Aorta (tissue), 5 donors: ENCODE measurements at places on chromosomes 7 and 10.

GRCh38 chr10:10903620-10904019, 114.1 kb upstream of the CELF2 start:
- DNase-seq: no peak

DNA sequence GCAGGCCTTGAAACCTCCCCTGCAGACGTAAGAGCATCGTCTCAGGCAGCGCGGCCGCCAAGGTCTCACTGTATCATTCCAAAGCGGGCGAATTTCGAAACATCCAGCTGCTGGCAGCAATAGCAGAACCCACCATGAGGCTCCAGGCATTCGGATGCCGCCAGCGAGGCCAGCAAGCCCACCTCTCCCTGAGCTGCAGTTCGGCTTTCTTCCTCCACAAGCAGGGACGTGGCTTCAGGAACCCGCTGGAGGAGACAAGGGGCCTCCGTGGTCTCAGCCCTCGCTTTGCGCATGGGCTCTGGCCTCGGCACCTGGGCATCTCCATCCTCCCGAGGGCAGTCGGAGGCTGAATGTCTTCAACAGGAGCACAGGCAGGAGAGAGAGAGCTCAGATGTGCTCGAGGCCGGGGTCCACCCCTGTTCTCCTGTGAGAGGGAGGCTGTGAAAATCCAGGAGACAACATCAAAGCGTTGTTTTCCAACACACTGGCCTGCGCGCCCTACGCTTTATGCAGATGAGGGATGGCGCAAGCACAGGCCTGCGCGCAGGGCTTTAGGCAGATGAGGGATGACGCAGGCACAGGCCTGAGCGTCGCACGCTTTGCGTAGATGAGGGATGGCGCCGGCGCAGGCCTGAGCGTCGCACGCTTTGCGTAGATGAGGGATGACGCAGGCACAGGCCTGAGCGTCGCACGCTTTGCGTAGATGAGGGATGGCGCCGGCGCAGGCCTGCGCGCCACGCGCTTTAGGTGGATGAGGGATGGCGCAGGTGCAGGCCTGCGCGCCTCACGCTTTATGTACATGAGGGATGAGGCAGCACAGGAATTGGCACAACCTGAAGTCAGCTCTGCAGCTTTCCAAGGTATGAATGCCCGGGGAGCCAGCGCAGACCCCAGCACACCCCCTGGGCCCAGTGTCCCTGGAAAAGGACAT, 103.2 kb downstream of the WDR37 start:
- no peak for DNase-seq

DNA sequence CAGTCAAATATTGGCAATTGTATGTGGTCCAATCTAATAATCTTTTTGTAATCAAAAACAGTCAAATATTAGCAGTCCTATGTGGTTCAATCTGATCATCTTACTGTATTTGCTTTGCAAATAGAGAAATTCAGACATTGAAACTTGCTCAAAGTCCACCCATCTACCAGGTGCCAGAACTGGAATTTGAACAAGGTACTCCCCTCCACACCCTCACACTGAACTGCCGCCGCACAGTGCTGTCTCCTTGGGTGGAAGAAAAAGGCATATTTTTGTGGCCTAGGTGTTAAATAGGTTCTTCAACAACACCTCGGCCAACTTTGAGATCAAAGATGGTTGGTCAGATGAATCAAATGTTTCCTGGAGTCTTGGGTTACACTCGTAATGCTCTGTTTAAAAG, 544.2 kb upstream of the GALNT17 start:
- DNase-seq: no peak

GRCh38 chr7:44193011-44193802, 4.0 kb upstream of the GCK start:
- DNase-seq: no peak

- DNase-seq: no peak
Observed at GRCh38 chr10:128398118-128398517, 271.9 kb upstream of the MKI67 start.

GRCh38 chr7:117051808-117052207, 98.5 kb downstream of the ST7 start:
- DNase-seq: no peak

- DNase-seq: no peak
Observed at GRCh38 chr10:99276848-99277486, 41.3 kb upstream of the HPSE2 start.

GRCh38 chr7:106382929-106383328, 98.1 kb upstream of the NAMPT start:
- DNase-seq: no peak

DNA sequence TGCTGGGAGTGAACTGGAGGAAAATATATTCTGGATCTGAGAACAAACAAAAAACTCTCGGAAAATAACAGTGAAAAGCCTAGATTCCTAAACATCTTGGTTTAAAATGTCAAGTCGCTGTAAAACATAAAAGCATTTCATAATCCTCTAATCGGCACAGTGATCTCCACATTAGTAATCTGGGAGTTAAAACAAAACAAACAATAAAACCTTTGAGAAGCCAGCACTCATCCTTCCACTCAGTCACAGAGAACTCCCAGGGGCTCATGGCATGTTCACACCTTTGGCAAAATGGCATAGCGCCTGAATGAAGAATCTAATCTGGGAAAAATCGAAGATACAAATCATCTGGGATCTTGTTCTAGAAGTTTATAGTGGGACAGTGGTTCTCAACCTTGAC, 24.1 kb upstream of the HPS1 start:
- DNase-seq: no peak

DNA sequence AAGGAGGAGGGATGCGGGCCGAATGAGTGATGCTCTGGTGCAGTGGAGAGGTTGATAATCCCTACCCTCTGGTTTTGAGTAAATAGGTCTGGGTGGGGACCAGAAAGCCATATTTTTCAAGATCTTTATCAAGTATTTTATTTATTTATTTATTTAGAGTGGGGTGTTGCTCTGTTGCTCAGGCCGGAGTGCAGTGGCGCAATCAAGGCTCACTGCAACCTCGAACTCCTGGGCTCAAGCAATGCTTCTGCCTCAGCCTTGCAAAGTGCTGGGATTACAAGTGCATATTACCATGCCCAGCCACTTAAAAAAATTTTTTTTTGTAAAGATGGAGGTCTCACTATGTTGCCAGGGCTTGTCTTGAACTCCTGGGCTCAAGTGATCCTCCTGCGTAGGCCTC, 21.6 kb downstream of the SVIL start:
- no peak for DNase-seq

DNA sequence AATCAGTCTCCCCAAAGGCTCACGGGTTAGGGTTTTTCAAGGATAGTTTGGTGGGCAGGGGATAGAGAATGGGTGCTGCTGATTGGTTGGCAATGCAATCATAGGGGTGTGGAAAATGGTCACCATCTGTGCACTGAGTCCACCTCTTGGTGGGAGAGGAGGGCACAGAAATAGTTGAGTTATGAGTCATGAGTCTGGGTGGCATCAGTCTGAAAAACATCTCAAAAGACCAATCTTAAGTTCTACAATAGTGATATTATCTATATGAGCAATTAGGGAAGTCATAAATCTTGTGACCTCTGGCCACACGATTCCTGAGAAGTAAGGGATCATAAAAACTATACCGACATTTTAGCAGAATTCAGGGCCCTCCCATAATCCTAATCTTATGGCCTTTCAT, 62.7 kb downstream of the LGI1 start:
- DNase-seq: no peak

GRCh38 chr10:46227571-46227935, 59.2 kb upstream of the ANTXRL start:
- no peak for DNase-seq

GRCh38 chr10:17506856-17507471, 52.6 kb upstream of the ST8SIA6 start:
- no peak for DNase-seq

- peak; percentile 91 for DNase-seq
Observed at GRCh38 chr10:6201516-6201975, 1.2 kb upstream of the PFKFB3 start.

GRCh38 chr10:24790599-24790998, 66.9 kb upstream of the ARHGAP21 start:
- DNase-seq: no peak

GRCh38 chr10:6916601-6917000, 336.5 kb upstream of the PRKCQ start:
- DNase-seq: no peak

- no peak for DNase-seq
Observed at GRCh38 chr10:36730316-36730715, 395.1 kb upstream of the ANKRD30A start.

DNA sequence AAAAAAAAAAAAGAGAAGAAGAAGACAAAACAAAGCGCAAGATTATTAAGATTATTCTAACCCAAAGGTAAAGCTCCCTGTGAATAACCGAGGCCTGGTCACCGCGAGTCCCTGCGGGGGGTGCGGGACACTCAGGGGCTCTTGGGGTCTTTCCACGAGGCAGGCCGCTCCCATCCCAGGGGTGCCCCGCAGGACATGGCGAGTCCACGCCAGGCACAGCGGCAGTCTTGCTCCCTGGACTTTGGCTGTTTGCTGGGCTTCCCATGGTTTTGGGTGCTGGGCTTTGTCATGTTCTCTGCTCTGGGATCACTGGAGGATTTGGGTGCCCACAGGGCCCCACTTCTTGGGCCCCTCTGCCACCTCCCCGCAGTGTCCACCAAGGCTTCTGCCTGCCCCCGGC, 137.4 kb upstream of the TCERG1L start:
- no peak for DNase-seq

DNA sequence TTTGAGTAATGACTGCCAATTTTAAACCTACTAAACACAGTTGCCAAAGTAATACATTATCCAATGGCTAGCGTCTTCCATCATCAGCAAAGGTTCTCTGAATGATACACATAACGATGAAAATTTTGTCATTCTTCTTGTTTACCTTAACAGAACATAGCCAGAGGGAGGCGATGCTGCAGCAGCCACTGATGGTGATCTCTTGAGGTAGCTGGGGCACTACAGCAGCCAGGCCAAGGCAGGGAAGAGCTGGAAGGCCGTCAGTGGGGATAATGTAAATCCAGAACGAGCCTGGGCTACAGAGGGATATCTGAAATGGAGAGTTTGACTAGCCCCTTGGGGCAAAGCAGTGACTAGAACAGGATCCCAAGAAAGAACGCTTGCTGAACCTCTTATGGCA, 38.8 kb downstream of the PRPS1L1 start:
- DNase-seq: no peak

GRCh38 chr10:60661637-60662036, 116.6 kb upstream of the CDK1 start:
- DNase-seq: no peak

DNA sequence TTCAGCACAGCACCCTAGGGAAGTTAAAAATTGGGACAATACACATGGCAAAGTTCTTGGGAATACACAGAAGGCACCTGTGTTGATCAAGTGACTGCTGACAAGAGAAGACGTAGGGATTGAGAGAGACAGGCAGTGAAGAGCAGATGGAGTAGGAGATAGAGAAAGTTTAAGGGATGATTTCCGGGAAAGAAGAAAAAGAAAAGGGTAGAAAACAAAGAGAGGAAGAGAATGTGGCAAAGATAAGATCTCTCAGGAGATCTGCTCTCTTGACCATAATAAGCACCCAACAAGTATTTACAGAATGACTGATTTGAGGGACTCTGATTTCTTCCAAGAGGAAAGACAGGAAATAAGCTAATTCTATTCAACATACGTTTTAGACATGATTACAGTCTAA, 15.1 kb upstream of the RALA start:
- DNase-seq: no peak

DNA sequence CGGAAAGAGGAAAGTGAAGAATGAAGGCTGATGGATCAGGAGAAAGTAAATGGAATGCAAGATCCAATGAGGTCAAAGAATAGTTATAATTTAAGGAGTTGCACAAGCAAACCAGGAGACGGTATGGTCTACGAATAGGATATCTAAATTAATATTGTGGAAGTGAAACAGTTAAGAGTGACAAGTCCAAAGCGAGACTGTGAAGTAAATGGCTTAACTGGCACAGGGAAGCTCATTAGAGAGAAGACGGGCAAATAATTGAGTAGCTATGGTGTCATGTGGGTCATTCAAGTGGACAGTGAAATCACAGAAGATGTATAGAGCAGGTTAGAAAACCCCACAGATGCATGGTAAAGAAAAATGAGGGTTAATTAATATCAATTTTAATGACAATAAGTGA, 3.2 kb downstream of the CYP51A1 start:
- no peak for DNase-seq

- DNase-seq: no peak
Observed at GRCh38 chr10:62745581-62745980, 58.9 kb upstream of the ADO start.

- no peak for DNase-seq
Observed at GRCh38 chr7:143735962-143736361, 21.5 kb downstream of the CTAGE6 start.

- DNase-seq: no peak
Observed at GRCh38 chr7:129889133-129889844, 63.5 kb downstream of the UBE2H start.

GRCh38 chr7:148303295-148304082, 287.1 kb upstream of the C7orf33 start:
- DNase-seq: peak; percentile 92

- DNase-seq: no peak
Observed at GRCh38 chr10:71756311-71757191, 16.8 kb downstream of the VSIR start.

GRCh38 chr7:90192876-90193750, 18.4 kb upstream of the STEAP2 start:
- no peak for DNase-seq

DNA sequence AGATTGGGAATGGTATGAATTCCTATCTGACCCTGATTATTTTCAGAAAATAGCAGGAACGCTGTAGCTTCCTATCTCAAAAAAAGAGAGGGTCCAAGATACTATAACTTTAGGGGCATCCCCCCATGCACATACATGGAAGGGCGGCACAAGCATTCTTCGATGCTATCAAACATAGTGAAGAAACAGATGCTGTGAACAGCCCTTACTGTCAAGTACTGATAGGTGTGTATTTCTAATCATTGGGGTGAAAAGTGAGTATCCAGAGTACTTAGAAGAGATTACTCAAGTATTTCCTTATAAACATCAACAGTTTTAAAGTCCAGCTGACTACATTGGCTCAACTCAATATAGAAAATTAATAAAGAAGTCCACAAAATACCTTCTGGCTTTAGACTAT, 17.0 kb upstream of the NUP42 start:
- DNase-seq: no peak

DNA sequence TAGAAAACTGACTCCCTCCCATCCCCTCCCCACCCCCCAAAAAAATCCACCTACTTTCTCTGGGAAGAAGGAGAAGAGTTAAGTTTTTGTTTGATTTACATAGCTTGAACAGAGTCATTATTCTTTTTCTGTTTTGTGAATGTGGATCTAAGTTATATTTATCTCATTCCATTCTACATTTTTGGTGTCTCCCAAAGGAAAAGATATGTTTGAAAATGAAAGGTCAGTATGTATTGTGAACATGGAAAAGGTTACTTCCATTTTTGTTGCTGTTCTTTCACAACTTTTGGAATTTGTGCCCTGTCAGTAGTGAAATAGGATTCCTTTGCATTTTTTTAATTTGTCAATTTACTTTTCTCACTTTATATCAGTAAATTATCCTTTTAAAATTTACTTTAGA, 547.9 kb downstream of the SUGCT start:
- no peak for DNase-seq

- DNase-seq: no peak
Observed at GRCh38 chr10:58400609-58401008, 15.4 kb downstream of the TFAM start.

GRCh38 chr10:101310529-101311184, 43.3 kb upstream of the BTRC start:
- DNase-seq: no peak

GRCh38 chr7:107659666-107660065, 962 bp upstream of the SLC26A4 start:
- DNase-seq: no peak
